ENCODE measurements at places on chromosomes 7 and 10.

DNA sequence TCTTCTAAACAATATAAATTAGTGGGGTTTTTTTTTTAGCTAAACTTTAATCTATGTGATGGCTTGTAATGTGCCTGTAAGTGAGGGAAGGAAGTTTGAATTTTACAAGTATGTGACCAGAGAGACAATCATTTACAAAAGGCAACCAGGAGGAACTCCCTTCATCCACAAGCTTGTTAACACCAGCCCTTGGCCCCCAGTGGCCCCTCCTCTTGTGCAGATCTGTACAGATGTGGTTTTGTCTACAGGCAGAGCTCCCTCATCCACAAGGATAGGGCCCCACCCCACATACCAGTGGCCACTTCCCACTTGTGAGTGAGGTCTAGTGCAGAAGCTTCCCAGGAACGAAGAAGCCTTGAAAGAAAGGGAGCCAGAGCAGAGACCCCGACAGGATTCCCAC, 234.1 kb upstream of the KMT2E start:
- no peak for DNase-seq

DNA sequence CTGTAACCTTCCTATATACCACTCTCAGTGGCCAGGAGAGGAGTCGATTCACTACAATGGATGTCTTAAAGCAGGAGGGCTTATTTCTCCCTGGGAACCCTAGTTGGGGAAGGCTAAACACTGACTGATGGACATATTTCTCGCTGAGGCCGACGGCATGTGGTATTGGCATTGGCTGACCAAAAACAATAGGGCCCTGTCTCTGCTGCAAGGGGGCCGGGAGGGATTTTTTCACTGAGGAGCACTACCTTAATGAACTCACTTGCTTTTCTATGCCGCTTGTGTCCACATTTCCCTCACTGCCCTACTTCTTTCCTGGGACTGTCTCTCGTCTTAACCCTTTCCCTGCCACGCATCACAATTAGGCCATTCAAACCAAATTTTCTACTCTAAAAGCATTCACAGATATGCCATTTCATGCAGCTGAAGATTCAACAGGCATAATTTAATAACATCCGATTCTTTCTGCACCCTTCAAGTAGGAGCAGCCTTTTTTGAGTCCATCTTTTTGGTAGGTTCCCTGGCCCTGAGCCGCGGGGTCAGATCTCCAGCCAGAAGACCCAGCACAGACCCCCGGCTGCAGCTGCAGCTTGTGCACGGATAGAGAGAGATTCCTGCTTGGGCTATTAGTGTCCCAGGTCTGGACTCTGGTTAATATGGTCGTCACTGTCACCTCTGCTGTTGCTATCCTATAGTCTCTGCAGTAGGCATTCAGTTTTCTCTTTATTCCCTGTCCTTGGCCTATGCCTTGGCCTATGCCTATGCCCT, 118.7 kb downstream of the HIPK2 start:
- no peak for DNase-seq

GRCh38 chr10:52965938-52966401, 193.4 kb upstream of the MBL2 start:
- no peak for DNase-seq

DNA sequence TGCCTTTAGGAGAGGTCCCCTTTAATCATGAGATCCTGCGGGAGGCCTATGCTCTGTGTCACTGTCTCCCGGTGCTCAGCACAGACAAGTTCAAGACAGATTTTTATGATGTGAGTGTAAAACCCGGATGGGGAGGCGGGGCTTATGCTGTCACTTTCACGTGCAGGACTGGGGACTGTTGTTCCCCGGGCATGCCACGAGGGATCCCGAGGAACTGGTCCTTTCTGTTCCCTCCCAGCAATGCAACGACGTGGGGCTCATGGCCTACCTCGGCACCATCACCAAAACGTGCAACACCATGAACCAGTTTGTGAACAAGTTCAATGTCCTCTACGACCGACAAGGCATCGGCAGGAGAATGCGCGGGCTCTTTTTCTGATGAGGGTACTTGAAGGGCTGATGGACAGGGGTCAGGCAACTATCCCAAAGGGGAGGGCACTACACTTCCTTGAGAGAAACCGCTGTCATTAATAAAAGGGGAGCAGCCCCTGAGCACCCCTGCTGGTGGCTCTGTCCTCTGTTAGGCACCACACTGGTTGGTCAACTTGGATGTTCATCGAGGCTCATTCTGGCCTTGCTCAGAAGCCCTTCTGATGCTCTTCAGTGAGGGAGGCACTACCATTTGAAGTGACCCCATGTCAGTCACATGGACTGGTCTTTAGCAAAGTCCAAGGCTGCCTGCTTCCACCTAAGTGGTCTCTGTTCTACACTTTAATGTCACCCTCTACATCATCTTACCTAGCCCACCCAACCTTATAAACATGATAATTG, 2.8 kb downstream of the COPS6 start:
- DNase-seq: no peak

- DNase-seq: no peak
Measured at GRCh38 chr10:97928897-97929296, 79.3 kb downstream of the GOLGA7B start.

- no peak for DNase-seq
Measured at GRCh38 chr7:54336800-54337199, 205.4 kb upstream of the VSTM2A start.

GRCh38 chr10:74103560-74104258, 46.9 kb downstream of the AP3M1 start:
- DNase-seq: no peak

- DNase-seq: no peak
Measured at GRCh38 chr7:18916826-18917225, 200.6 kb downstream of the TWIST1 start.

- DNase-seq: no peak
Measured at GRCh38 chr10:15658069-15658702, 61.5 kb downstream of the ITGA8 start.

DNA sequence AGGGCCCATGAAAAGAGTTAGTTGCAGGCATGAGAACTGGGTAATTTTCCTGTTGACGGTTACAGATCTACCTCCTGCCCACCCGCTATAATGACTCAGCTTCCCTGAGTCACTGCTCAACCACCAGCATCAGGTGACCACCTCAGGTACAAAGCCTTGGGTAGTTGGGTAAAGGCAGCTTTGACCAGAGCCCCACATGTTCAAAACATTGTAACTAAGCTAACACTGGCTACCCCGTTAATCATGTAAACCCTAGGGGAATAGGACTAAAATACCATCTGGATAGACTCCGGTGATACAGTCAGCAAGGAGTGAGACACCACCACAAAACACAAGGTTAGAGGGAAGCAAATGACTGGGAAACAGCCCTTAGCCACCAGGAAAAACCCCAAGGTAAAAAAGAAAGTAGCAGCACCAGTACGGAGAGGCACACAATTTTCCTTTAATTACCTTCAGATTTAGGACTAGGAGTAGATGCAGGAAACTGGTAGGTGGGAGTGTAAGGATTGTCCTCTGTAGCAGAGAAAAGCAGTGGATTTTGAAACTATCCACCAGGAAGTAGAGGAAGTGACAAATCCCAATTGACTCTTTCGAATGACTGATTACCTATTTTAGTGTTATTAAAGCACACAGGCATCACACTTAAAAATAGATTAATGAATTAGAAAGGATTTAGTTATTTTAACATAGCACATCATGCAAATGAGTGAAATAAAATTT, 103.5 kb upstream of the PDLIM1 start:
- DNase-seq: no peak

- DNase-seq: no peak
Measured at GRCh38 chr10:22649994-22650393, 64.4 kb downstream of the PIP4K2A start.

DNA sequence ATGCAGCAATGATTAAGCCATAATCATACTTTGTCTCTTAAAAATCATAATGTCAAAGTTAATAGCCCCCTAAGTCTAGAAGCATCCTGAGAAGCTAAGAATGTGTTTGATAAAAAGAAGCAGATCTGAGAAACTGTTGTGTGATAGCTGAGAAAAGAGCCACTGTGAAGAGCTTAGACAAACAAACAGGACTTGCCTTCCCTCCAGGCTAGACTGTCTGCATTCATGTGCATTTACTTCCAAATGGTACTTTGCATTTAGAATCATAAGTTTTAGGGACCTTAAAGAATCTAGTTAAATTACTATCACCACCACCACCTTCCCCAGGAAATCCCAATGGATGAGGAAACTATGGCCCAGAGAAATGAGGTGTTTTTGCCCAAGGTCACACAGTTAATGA, 62.7 kb upstream of the NFKB2 start:
- no peak for DNase-seq

DNA sequence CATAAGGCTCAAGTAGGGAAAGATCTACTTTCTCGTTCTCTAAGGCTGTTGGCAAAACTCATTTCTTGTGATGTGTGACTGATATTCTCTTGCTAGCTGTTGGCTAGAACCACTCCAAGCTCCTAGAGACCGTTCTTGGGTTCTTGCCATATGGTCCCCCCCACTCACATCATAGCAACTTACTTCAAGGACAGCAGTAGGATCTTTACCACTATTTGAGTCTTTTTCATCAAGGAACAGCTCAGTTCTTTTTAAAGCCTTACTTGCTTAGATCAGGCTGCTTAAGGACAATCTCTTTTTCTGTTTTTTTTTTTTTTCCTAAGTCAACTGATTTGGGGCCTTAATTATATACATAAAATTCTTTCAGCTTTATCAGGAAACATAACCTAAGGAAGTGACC, 251.1 kb downstream of the GPR37 start:
- DNase-seq: no peak

DNA sequence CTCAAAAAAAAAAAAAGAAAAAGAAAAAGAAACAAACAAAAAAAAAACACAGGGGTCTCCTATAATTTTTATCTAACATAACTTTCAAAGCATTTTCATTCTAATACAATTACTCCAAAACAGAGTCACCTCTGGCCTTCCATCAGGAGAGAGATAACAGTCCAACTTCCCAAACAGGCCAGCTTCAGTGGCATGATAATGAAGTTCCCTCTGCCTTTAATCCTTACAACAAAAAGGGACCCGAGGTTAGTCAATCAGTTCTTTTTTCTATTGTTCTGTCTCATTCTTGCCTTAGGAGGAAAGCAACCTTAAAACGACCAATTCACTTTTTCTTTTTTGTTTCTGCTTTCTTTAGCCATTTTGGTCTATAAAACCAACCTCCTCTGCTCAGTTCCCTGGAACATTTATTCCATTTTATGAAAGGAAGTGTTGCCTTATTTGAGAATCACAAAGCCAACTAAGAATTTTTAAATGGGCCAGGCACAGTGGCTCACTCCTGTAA, 16.5 kb upstream of the FXYD4 start:
- DNase-seq: no peak

DNA sequence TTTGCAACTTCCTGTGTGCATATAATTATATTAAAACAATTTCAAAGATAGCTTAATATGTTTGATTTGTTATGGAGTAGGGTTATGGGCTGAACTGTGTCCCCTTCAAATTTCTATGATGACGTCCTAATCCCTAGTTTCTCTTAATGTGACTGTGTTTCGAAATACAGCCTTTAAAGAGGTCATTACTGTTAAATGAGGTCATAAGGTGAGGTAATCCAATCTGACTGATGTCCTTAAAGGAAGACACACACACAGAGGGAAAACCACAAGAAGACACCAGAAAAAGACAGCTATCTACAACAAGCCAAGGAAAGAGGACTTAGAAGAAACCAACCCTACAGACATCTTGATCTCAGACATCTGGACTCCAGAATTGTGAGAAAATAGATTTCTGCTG, 407.4 kb downstream of the MAGI2 start:
- no peak for DNase-seq
